ENCODE measurements at places on chromosomes 12 and 14.
A peak's percentile ranks its signal among the peaks of the same experiment; 100 is the strongest.

DNA sequence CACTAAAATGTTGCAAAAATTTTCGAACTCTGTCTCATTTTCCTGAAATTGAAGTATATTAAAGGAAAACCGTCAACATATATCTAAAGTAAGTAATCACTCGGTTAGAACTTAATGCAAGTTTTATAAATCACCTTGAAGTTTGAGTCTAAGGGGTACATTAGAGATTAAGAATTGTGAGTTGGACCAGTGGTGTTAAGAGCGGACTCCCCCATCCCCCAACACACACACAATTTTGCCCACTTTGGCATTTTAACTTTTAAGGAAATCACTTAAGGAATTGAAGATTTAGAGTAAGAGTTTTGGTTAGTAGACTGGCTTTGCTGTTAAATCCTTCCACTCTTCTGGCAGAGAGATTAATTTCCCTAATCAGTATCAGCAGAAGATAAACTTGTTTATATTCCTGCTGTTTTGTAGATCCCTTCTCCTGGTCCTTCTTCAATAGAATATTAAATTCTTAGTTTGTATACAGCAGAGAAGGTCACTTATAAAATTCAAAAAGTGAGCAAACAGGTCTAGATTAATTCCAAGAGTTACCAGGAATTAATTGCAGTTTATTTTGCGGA is 1.5 kb downstream of the HIF1A start:
- DNase-seq = no peak

DNA sequence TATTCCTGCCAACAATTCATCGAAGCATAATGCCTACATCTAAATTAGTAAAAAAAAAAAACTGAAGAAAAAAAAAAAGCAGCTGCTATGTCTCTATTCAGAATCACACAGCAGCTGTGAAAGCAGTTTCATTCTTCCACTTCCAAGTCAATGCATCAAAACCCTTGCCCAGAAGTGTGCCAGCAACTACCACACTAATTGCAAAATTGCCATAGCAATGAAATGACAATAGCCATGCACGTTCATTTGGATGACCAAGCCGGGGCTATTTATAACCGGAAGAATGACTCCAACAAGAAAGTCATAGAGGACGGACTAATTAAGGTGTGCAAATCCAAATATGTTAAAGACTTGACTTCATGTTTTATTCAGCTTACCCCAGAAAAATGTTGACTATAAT is 42.5 kb downstream of the SLC2A13 start:
- no peak for DNase-seq

DNA sequence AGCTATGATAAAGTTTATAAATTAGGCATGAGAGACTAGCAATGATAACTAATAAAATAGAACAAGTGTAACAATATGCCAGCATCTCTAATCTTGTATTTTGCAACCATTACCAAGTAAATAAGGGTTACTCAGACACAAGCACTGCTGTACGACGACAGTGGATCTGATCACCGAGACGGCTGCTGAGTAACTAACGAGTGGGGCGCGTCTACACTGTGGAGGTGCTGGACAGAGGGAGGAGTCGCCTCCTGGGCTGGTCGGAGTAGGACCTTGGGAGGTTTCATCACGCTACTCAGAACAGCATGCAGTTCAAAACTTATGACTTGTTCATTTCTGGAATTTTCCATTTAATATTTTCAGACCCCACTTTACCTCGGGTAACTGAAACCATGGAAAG is 18.4 kb downstream of the COA8 start:
- no peak for DNase-seq

DNA sequence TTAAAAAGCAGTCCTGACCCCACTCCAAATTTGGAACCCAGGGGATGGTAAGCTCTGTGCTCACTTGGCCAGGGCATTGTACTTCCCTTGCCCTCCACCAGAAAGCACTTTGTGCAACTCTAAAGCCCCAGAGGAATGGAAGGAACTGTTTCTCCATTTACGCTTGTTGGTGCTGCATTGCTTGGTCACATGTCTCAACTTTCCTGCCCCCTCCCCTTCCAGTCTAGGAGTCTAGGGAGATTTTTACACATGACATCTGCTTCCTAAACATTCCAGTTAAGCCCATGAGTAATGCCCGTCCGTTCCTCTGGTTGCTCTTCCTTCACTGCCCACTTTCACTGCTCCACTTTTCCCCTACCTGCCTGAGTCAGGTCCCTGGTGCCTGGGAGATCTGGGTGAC is 92.6 kb upstream of the MAP1LC3B2 start:
- DNase-seq = no peak

DNA sequence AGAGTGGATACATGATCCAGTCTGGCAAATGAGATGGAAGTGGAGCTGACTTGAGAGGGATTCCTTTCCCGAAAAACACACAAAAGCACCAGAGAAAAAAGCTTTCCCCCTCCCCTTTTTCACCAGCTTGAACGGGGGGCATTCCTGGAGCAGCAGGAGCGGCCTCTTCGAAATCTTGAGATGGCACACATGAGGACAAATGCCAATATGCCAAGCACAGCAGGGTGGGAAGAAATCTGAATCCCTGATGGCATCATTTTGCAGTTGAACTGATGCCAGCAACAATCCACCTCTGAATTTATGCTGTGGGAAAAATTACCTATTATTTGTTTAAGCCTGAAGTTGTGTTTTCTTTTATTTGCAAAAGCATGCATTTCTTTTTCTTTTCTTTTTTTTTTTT is 29.7 kb upstream of the BICD1 start:
- DNase-seq = no peak

GRCh38 chr12:63305901-63306875 is 155.2 kb upstream of the AVPR1A start:
- no peak for DNase-seq

DNA sequence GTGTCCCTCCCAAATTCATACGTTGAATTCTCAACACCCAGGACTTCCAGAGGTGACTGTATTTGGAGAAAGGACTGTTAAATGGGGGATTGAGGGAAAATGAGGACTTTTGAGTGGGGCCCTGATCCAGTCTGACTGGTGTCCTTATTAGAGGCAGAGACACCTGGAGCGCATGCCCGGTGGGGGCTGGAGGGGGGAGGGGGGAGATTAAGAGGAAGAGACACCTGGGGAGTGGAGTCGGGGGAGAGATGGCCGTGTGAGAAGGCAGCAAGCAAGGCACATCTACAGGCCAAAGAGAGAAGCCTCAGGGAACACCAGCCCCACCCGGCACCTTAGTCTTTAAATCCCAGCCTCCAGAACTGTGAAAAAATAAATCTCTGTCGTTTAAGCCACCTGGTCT is 209.7 kb downstream of the SLC41A2 start:
- DNase-seq = no peak

DNA sequence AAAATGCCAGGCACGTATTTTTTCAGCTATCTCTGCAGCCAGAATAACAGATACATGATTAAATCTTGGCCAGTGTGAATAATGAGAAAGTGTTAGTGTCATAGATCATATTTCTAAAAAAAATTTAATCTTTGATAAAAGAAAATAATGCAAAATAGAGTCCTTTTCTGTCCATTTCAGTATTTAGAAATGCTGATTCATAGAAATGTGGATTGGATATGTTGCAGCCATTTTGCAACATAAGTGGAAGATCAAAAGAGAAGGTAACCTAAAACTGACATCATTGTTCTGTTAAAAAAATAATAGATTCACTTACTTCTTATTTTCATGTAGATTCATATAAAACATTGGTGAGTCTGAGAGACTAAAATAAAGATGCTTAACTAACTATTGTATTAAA is 1010.3 kb downstream of the LRFN5 start:
- no peak for DNase-seq

DNA sequence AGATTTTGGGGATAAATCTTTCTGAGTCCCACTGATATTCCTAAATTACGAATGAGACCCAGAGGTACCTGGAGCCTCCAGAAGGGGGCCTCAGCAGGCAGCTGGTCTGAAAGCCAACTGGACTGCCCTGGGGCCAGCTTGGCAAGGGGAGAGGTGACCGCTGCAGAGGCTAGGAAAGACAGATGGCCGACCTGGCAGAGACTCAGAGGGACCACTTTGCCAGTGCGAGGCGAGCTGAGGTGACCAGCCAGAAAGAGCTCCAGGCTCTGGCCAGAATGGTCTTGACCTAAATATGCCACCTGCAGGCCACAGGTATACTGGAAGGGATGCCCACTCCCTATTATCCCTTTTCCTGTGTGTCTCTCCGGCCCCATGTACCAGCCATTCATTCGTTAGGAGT is 256.8 kb upstream of the GARIN6 start:
- no peak for DNase-seq

DNA sequence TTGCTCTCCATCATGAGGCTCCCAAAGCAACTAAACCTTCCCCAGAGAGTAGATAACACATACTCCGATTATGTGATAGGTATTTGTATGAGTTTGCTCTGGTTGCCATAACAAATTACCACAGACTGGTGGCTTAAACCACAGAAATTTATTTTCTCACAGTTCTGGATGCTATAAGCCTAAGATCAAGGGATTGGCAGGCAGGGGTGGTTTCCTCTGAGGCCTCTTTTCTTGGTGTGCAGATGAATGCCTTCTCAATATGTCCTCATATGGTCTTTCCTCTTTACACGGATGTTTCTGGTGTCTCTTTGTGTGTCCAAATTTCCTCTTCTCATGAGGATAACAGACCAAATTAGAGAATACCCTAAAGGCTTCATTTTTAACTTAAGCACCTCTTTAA is 285.8 kb upstream of the GRIP1 start:
- peak; percentile 22 for DNase-seq

DNA sequence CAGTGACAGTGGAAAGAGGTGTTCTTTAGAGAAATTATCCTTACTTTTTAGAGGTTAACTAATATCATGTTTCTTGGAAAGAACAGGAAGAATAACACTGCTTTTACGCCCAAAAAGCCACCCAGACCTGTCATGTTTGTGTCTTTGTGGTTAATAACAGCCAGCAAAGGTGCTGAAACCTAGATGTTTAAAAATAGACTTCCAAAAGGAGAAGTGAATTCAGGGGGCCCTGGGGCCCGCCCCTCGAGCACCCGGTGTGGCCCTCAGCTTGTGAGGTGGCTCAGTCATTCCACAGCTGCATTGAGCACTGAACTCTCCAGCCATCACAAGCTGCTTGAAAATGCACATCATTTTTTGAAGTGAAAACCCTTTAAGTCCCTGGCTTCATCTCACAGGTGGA is 20.8 kb upstream of the AMN start:
- DNase-seq = no peak

- DNase-seq = no peak
Measured at GRCh38 chr12:88325816-88326189, 183.7 kb downstream of the TMTC3 start.

GRCh38 chr14:73269729-73270531 is 32.6 kb downstream of the PAPLN start:
- DNase-seq = no peak

- DNase-seq = no peak
Measured at GRCh38 chr12:40149673-40150260, 43.9 kb upstream of the SLC2A13 start.

- no peak for DNase-seq
Measured at GRCh38 chr14:49969961-49970360, 77.1 kb downstream of the ARF6 start.

DNA sequence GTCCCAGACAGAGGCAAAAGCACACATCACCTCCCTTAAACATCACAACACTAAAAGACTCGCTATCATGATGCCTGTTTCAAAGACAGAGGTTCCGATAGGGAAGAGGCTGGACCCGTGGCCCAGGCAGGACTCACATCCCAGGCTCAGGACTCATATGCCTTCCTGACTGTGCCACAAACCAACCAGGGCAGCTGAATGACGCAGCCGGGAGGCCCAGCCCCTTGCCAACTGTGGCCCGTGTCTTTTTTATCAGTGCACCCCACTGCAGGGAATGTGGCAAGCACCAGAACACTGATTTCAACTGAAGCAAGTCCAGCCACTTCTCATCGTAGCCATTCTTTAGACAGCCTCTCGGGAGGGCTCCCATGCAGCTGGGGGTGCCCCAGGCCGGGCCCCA is 132.3 kb downstream of the KSR2 start:
- DNase-seq = no peak

DNA sequence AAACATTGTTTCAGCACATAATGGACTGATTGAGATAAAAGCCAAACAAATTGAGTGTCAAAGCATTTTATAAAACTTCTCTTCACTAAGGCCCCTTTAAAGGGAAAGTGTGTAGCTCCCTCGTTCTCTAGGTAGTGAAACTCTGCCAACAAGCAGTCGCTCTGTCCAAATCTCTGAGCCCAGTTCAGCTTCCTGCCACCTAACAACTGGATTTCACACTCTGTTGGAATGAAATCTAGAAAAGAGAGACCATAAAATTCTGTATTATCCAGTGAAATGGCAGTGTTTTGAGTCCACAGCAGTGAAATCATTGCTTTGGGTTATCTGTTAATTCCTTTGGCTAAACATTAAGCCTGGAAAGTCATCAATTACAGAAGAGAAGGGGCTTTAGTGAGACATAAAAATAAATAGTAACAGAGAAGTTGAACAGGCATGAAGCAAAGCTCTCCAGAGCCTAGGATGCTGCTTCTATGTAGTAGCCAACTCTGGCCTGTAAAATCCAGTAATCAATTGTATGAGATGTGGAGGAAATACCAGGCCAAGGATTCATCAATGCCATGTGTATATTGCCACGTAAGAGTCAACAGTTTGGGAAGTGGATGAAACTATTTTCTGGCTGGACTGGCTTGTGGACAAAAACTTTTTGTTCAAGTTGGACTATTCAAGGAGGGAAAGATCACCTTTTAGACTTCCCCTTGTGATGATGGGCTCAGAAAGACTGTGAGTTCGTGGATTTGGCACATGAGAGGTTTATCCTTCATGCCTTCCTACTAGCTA is 122.5 kb downstream of the WIF1 start:
- no peak for DNase-seq

DNA sequence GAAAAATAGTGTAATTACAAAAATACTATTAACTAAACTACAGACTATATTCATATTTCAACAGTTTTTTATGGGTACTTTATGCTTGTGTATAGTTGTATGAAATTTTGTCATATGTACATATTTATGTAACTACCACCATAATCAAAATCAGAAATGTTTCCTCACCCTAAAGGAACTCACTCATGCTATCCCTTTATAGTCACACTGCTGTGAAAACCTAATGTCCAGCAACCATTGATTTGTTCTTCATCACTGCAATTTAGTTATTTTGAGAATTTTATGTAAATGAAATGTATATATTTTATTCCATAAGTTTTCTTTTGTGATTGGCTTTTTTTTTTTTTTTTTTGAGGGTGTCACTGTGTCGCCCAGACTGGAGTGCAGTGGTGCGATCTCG is 278.9 kb upstream of the SLC16A7 start:
- DNase-seq = no peak

DNA sequence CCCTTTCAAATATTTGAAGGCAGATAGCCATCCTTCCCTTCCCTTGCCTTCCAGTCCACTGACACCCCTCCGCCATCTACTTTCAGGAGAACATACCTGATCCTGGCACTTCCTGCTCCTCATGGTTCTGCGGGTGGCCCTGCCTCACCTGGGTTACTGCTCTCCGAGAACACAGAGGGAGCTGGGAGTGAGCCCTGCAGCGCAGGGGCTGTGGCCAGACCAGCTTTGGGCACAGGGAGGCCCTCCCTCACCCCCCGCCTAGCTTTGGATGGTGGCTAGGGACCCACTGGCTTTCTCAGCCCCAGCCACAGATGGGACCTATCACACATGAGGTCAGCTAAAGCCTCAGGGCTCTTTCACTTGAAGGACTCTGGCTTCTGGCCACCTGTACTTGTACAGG is 12.4 kb downstream of the IQSEC3 start:
- DNase-seq = no peak

- DNase-seq = no peak
Measured at GRCh38 chr12:99920353-99920960, 64.3 kb downstream of the ANKS1B start.
